ENCODE measurements at places on chromosomes 7 and 10. TPM values are rescaled to one million over a fixed set of nuclear protein-coding genes. Genes with fewer than 3 reads are reported as not detected.

Gene IGFBP3
- 0.72 TPM for total RNA-seq

Gene ATP6V1F
- total RNA-seq = 132 TPM

Gene GCK
- 1.7 TPM for total RNA-seq

Gene NRF1
- 22.3 TPM for total RNA-seq

Gene DPP6
- total RNA-seq = not detected

Gene AKR1C1
- 1.0 TPM for total RNA-seq

Gene PDZD7
- 0.93 TPM for total RNA-seq

Gene ASB13
- 14.5 TPM for total RNA-seq

Gene TMEM213
- total RNA-seq = not detected

Measured in activated CD4-positive, alpha-beta T cell treated with anti-CD3 and anti-CD28 coated beads, Interleukin-2, amount 10 ng/mL, durations not matched to agents 24 days and 14 days (primary cell).